ENCODE measurements at places on chromosomes 2 and 18.

DNA sequence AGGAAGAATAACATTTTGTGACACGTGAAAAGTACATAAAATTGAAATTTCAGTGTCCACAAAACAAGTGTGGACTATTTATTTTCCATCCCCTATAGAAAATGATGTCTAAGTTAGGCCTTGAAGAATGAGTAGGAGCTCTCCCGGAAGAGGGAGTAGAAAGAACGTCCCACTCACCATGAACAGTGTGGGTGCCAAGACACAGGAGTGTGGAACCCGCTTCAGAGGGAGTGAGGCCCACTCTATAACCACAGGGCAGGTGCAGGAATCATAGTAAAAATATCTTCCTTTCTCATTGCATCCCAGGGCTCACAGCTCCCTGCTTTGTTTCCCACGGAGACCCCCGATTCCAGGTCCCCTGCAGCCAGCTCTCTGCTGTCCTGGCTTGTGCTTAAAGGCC lies 5.2 kb downstream of the KCNF1 start:
- no peak for DNase-seq

- no peak for DNase-seq
These were observed 64.8 kb upstream of the CYP26B1 start for GRCh38 chr2:72212486-72212855.

DNA sequence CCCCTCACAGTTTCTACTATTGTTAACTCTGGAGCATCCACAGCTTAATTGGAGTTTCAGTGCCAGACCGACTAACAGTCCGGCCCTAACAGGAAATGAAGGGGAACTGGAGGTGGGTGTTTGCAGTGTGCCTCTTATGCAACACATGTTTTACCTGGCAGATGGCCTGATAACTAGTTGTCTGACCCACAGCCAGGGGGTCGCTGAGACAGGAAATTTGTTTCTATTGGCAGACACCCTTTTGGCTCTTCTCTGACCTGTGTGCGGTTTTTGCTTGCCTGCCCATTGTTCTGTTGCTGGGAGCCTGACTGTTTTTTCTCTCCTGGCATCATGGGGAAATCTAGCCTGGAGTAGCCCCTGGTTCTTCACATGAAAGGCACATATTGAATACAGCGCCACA lies 1329.8 kb downstream of the DSC3 start:
- no peak for DNase-seq

DNA sequence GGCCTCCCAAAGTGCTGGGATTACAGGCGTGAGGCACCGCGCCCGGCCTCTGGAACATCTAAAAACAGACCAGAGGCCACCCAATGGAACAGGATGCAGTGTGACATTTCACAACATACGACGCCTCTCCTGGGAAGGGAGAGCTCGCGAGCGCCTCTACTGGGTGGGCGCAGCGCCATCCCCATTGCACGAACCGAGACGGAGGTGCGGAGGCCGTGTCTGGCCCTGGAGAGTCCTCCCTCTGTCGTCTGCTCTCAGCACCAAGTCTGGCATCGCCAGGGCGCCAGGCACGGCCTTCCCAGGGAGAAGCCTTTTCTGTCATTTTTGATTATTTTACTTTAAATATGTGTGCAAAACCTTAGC lies 9.4 kb upstream of the GBX2 start:
- no peak for DNase-seq

GRCh38 chr2:220281771-220282170 lies 654.3 kb downstream of the SLC4A3 start:
- no peak for DNase-seq

DNA sequence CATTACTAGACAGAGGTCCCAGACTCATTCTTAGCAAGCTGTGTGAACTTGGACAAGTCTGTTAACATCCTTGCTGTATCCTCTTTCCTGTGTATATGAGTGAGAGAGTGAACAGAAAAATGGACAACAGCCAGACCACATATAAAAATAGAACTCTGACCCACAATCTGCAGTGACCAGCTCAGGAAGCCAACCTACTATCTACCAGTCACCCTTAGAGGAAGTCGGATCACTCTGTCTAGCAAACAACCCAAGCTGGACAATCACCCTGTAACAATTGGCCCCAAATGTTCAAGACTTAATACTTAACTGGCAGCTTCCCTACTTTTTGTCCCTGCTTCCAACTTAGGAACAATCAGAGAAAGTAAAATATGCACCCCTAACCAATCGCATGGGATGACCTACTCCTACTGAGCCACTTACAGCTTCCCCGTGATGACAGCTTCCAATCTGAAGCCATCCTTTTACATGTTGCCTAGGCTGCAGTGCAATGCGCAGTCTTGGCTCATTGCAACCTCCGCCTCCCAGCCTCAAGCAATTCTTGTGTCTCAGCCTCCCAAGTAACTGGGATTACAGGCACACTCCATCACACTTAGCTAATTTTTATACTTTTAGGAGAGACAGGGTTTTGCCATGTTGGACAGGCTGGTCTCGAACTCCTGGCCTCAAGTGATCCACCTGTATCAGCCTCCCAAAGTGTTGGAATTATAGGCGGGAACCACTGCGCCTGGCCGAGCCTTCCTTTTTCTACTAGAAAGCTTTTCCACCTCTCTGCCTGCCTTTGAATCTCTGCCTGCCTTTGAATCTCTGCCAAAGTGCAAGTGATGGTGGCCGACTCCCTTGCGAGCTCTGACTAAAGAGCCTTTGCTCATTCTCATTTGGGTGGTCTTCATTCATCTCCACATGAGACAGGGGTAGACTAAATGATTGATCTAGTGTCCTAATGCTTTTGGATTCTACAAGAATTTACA lies 158.3 kb upstream of the NDUFV2 start:
- DNase-seq: no peak

DNA sequence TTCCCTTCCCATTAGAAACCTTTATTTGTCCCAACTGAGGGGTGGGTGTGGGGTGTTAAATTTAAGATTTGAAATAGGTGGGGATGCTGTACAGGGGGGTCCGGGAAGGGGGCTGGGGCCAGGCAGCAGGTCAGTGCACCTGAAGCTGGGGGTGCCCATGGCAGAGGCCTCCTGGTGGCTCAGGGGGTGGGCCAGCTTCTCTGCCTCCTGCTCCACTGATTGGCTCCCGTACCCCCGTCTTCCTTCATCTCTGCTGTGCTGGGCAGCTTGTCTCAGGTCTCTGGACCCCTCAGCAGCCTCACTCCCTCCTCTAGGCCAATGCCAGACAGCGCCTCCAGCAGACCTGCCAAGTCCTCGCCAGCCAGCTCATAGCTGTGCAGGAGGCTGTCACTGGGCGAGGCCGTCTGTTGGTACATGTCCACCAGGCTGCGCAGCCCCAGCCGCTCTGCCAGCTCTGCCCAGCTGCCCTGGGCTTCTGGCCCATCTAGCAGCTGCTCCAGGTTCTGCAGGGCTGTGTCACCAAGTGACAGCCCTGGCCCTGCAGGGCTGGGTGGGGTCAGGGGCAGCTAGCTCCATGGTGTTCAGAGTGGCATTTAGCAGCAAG lies 2.0 kb upstream of the ANKRD62 start:
- no peak for DNase-seq

DNA sequence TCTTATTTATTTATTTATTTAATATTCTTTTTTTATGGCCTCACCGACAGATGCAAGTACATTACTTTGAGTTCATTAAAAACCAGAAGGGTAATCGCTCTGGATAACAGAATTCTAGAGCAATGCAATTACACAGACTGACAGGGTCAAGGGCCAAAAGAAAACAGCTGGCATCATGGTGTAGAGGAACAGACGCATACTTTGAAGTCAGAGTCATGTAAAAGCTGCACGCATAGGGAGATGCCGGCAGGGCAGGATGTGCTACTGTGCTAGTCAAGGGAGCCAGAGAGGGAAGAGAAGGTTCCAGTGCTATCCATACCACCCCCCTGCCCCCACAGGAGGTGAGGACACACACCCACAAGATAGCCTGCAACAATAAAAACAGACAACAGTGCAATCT lies 115.2 kb upstream of the TFCP2L1 start:
- DNase-seq: no peak

DNA sequence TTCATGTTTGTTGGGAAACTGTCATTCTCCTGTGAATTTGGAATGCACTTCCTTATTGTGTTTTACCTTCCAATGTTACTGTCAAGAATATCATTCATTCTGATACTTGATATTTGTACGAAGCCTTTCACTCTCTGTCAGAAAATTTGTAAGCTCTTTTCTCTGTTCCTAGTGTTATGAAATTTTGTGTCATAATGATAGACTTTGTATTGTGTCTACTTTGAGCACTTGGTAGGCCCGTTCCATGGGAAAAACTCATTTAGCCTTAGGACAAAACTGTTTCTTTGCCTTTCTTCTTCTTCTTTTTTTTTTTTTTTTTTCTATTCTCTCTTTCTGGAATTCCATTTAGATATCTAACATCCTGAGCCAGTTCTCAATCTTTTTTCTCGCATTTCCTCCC lies 52.0 kb upstream of the FAM124B start:
- no peak for DNase-seq

GRCh38 chr2:60741576-60741975 lies 14.5 kb upstream of the PAPOLG start:
- no peak for DNase-seq

- DNase-seq: peak; percentile 45
These were observed at the start of gene TCF4 for GRCh38 chr18:55588111-55588869. TSS of gene TCF4 (minus strand) at chr18:55588192. CDS start at chr18:55587116, 1,076 bp downstream.

Measured in posterior cingulate gyrus (tissue), 11 donors.